ENCODE measurements at places on chromosomes 11 and 22. TPM values are rescaled to one million over a fixed set of nuclear protein-coding genes. Genes with fewer than 3 reads are reported as not detected.

The PLXNB2 gene
- 38.6 TPM for polyA plus RNA-seq

The ANKK1 gene
- polyA plus RNA-seq: not detected

The SF3B2 gene
- polyA plus RNA-seq: 145 TPM

The OR4C46 gene
- not detected for polyA plus RNA-seq

The OR5B12 gene
- polyA plus RNA-seq: not detected

The WT1 gene
- not detected for polyA plus RNA-seq

Data from neural cell (in vitro differentiated cells).